Activated CD4-positive, alpha-beta T cell treated with anti-CD3 and anti-CD28 coated beads, Interleukin-2, amount 10 ng/mL, durations not matched to agents 7 days and 5 days (primary cell): ENCODE measurements at places on chromosomes 4 and X.
A peak's percentile ranks its signal among the peaks of the same experiment; 100 is the strongest.

- no peak for DNase-seq
Observed at GRCh38 chrX:134659761-134660160, 1.5 kb upstream of the PLAC1 start.

- DNase-seq = no peak
Observed at GRCh38 chr4:128630871-128631270, 178.6 kb upstream of the JADE1 start.

DNA sequence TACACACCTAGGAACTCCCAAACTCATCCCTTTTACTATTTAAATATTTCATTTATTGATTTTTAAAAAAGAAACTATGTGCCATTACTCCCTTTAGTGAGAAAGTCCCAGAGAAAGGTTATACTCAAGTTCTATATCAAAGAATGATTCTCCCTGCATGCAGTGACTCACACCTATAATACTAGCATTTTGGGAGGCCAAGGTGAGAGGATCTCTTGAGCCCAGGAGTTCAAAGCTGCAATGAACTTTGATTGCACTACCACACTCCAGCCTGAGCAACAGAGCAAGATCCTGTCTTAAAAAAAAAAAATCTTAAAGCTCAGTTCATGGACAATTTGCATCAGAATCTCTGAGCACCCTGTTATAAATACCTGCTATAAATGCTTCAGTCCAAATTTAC lies 9.2 kb upstream of the RBPJ start:
- no peak for DNase-seq

DNA sequence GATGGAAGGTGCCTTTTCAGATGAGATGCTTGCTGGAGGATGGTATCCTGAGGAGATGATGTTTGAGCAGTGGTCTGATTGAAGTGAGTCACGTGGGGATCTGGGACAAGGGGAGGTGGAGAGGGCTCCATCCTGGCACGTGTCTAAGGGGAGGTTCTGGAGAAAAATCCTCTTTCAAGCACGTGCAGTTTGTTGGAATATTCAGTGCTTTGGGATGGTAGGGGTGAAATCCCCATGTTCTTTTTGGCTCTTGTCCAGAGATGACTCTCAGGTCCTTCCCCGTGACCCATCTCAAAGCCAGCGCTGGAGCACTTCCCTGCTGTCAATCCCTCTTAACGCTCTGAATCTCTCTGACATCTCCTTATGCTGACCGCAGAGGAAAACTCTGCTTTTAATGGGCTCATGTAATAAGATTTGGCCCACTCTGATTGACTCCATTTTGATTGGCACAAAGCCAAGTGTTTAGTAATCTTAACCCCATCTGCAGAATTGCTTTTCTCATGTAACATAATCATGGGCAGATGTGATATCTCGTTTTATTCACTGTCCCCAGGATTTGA lies 10.8 kb upstream of the KLKB1 start:
- DNase-seq = no peak

GRCh38 chr4:16133406-16133805 lies 49.6 kb upstream of the PROM1 start:
- no peak for DNase-seq

GRCh38 chr4:145540235-145540634 lies 58.6 kb downstream of the SMAD1 start:
- DNase-seq = no peak

GRCh38 chr4:20042769-20043168 lies 208.9 kb upstream of the SLIT2 start:
- no peak for DNase-seq

DNA sequence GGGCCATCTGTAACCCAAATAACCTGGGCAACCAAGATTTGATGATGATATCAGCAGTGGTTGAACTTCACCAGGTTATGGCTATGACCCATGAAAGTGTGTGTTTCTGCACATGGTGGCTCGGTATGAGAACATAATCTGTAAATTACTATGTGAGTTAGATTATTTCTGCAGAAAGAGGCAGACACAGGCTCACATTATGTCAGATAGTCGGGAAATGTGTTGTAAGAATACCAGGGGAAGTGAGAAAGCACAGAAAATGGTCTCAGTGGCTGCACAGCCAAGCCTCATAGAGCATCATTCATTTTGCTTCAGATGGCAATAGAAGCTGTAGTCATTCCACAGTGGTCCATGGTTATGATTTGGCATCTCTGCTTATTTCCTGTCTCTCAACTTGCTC lies 63.0 kb upstream of the RBPJ start:
- no peak for DNase-seq

DNA sequence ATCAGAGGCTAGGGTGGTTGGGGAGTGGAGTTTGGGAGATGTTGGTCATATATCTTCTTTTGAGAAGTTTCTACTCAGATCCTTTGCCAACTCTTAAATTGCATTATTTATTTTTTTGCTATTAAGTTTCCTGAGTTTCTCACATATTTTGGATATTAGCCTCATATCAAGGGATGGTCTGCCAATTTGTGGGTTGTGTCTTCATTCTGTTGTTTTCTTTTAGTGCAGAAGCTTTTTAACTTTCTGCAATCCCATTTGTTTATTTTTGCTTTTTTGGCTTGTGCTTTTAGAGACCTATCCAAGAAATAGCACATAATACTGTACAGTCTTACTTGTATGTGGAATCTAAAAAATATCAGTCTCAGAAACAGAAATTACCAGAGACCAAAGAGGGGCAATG lies 509.2 kb upstream of the HS3ST1 start:
- no peak for DNase-seq

GRCh38 chrX:132763528-132763927 lies 194.9 kb downstream of the HS6ST2 start:
- no peak for DNase-seq

DNA sequence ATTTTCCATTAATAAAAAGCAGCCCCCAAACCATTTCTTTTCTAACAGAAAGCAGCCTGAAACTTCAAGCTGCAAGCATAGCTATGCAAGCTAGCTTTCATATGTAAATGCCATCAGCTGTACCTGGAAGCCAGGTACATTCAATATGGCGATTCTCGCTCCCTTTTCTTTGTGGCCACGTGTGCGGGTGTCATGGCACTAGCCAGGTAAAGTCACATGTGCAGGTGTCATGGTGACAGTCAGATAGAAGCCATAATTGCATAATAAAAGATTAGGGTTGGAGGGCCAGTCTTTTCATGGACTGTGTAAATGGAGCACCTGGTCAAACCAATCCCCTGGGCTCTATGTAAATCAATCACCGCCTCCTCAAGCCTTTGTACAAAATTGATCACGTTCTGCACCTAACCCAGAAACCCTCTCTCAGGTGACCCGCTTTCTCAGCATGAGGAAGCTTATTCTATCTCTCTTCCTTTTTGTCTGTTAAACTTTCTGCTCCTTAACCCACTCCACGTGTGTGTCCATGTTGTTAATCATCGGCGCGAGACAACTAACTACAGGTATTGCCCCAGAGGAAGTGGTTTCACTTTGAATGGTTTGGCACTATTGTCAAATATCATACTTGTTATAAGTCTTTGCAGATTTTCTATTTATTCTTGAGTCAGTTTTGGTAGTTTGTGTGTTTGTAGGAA lies 18.0 kb upstream of the RHOXF2 start:
- DNase-seq = no peak

- no peak for DNase-seq
Observed at GRCh38 chrX:148909758-148910157, 409.3 kb downstream of the AFF2 start.

GRCh38 chr4:143202824-143203223 lies 18.1 kb downstream of the USP38 start:
- no peak for DNase-seq

DNA sequence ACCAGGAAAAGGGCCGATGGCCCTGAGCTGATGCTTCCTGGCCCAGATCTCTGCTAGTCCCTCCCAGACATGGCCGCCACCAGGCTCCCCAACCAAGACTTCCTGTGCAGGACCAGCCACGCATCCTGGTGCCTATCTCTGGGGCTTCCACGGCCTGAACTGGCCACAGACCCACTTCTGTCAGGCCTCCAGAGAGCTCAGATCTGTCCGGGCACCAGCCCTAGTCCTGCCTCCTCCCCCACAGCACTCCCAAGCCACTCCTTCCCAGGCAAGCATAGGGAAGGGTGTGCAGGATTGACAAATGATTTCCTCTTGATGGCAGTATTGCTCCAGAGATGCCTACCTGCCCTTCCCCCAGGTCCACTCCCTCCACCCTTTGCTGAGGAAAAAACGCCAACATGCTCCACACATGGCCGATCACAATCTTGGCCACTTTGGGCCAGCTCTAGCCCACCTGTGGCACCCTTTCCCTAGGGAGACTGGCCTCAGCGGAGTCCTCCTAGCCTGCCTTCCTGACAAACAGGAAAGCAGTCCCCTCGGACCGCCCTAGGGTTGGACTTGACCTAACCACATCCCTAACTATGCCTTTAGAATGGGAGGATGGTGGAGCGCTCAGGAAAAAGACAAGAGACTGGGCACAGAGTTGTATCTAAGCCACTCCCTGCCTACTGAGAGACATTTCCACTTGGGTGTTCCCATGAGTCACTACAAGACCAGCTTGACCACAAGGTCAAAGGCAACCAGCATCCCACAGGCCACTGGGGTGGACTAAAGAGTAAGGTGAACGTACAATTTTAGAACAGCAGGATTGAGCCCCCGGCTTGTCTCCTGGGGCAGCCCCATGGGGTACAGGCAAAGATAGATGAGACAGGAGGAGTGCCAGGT lies 277.5 kb upstream of the AGTR2 start:
- DNase-seq = no peak

- no peak for DNase-seq
Observed at GRCh38 chr4:169959254-169959653, 66.9 kb downstream of the MFAP3L start.

- no peak for DNase-seq
Observed at GRCh38 chr4:152431291-152431690, 104.6 kb downstream of the FBXW7 start.

DNA sequence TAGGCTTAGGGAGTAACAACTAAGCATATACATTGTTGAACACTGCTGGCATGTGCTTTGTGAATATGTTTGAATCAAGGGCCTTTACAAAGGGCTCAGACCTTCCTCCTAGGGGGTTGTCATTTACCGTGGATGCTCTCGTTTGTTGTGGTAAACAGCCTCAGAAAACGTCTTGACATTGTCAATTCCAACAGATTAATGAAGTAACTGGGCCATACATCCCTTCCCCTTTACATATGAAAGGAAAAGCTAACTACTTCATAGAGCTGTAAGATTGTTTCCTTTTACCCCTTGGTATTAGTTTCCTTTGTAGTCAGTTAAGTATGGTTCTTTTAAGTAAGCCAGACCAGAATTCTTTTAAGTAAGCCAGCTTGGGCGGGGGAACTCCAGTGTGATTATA lies 42.9 kb downstream of the FAT4 start:
- no peak for DNase-seq

- no peak for DNase-seq
Observed at GRCh38 chr4:85498068-85498733, 23.3 kb downstream of the ARHGAP24 start.

DNA sequence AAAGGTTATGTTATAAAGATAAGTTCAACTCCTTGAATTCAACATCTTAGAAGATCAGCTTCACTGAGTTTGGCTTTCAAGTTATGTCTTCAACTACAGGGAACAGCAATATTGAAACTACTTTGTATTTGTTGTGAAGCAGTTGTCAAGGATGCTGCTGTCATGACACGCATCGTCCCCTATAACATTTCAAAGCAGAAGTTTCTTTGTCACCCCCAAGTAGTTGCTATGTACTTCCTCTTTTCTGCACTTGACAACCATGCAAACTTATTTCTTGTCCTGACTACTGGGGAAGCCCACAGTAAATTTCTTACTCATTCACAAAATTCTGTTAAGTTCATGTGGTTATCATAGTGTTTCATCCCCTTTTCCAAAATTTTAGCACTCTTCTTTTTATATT lies 14.3 kb downstream of the ANTXR2 start:
- DNase-seq = peak; percentile 63

GRCh38 chrX:101290957-101291603 lies at the start of gene TAF7L:
TAF7L (minus strand) TSS chrX:101291334; CDS start chrX:101287543, 3,791 bp downstream.
- no peak for DNase-seq

DNA sequence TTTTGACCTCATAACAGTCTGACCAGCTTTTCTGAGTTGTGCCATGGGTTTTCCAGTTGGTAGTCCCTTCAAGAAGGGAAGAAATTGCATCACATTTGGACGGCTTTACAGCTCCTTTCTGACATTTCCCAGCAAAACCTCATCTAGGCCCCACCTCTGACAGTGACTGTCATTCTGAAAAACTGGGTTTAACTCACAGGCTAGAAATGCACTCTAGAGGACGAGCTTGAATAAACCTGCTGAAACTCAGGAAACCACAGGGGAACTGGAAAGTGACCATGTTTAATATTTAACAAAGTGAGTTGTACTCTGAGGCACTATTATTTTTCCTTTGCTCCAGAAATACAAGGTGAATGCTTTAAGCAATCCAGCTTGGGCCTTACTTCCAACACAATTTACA lies 434.3 kb upstream of the RASGEF1B start:
- DNase-seq = no peak

GRCh38 chr4:83716874-83717273 lies 181.0 kb downstream of the GPAT3 start:
- DNase-seq = no peak

- DNase-seq = no peak
Observed at GRCh38 chrX:40434443-40434842, 146.3 kb upstream of the ATP6AP2 start.

- DNase-seq = no peak
Observed at GRCh38 chrX:48806081-48806480, 4.2 kb downstream of the HDAC6 start.

DNA sequence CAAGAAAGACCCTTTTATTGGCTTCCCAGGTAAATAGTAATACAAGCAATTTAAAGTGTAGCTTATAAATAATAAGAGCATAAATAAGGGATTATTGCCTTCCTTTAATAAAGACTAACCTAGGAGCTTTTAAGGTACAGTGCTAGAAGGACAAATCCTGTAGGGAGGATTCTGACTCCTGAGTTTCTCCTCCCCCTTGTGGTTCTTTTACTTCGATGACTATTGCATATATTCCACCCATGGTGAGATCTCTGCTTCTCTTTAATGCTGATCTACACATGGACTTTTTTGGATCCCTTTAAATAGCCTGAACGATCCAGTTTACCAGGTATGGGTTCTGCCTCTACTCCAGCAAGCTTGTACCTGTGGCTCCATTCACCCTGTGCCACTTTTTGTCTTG lies 2.5 kb downstream of the GALNT7 start:
- DNase-seq = no peak

- DNase-seq = no peak
Observed at GRCh38 chr4:1251773-1252066, 2.8 kb upstream of the CTBP1 start.
